ENCODE measurements at places on chromosomes 3 and 15. TPM values are rescaled to one million over a fixed set of nuclear protein-coding genes. Genes with fewer than 3 reads are reported as not detected.

DNA sequence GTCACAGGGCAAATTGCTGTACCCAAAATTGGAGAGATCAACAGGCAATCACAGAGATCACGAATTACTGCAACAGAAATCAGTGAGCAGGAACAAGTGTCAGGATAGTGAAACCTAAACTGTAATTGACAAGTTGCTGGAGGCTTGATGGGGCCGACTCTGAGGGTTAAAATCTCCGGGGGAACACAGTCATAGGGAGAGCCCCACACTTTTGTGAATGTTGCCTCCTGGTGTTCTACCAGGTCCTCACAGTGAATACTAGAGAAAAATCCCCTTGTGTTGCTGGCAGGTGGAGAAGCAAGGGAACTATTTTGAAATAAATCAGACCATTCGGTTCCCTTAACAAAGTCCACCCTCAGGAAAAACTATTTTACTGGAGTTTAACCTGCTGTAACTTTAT, 697.5 kb upstream of the CBLB start:
- DNase-seq = no peak

Gene AMT
- total RNA-seq = 0.53 TPM

Gene ZNF774
- total RNA-seq = 0.92 TPM

Gene MCF2L2
- 1.2 TPM for total RNA-seq

Gene TGM4
- total RNA-seq = 0.26 TPM

Gene CCR1
- total RNA-seq = not detected

Gene RNU6-1
- total RNA-seq = not detected

- DNase-seq = peak; percentile 95
Measured at GRCh38 chr15:51097553-51098330, 3.0 kb upstream of the TNFAIP8L3 start.

DNA sequence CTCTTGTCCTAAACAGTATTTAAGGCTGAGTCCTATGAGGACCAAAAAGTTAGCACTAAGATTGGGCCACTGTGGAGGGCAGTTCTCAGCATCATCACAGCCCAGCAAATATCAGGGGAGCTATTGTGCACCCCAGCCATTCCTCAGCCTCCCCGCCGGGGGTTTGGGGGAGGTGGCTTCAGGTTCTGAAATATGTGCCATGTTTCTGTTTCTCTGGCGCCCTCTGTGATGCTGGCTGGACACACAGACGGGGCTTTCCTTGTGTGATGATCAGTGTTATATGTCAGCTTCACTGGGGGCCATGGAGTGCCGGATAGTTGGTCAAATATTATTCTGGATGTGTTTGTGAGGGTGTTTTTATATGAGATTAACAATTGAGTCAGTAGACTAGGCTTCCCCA, 106.8 kb downstream of the GABRG3 start:
- no peak for DNase-seq

Gene DUOXA2
- total RNA-seq = not detected

GRCh38 chr15:62979252-62979651, 63.3 kb upstream of the TPM1 start:
- no peak for DNase-seq

- DNase-seq = no peak
Measured at GRCh38 chr15:46344115-46344724, 709.4 kb downstream of the SQOR start.

DNA sequence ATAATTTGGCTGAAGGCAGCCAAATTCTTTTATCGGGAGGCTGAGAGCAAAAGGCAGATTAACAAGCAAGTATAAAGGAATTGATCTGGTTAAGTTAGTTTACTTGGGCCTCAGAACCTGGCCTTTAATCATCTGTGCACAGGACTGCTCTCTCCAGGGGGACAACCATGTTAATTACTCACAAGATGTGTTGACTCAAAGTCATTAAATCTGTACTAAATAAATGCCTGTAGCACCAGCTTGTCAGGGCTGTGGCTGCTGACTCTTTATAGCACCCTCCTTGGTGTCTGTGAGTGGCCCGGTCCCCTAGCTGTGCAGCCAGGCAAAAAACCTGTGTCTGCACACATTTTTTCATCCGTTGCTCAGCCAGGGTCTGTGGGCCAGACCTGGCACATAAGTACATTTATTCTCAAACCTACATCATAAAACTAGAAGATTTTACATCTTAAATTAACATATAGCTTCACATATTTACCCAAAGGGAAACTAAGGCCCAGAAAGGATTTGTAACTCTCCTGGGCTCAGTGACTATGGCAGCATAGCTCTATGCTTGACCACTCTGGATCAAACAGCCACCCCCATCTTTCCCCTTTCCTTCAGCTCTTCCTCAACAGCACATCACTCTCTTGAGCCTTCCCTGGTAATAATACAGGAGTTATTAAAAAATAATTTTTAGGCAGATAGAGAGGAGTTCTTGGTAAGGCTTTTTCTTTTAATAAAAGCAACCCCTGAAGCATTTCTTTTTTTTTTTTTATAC, 51.4 kb downstream of the NCEH1 start:
- no peak for DNase-seq

DNA sequence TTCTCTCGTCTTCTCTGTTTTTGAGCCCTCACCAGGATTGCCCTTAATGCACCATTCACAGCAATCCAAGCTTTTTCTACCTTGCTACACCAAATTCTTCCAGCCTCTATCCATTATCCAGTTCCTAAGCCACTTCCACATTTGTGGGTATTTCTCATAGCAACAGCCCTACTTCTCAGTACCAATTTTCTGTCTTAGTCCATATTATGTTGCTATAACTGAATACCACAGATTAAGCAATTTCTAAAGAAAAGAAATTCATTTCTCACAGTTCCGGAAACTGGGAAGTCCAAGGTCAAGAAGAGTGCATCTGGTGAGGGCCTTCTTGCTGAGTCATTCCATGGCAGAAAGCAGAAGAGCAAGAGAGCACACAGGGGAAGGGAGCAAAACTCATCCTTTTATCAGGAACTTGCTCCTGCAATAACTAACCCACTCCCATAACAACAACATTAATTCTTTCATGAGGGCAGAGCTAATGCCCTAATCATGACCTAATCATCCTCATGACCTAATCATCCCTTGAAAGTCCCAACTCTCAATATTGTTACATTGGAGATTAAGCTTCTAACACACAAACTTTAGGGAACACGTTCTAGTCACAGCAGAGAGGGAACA, 9.7 kb upstream of the EIF1B start:
- DNase-seq = peak; percentile 43

DNA sequence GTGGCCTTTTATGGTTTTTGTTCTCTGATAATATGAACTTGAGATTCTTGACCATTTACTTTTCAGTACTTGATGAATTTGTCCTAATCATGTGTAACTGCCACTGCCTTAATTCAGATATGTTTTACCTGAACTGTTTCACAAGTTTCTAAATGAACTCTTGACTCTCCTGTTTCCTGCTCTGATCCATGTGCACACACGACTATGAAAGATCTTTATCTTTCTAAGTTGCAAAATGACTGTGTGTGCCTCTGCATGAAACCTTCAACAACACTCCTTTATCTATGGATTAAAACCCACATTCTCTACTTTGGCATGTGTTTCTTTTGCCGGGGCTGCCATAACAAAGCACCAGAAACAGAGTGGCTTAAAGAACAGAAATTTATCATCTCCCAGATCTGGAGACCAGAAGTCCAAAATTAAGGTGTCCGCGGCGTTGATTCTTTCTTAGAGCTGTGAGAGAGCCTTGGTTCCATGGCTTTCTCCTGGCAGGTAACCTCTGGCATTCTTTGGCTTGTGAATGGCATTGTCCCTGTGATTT, 275.0 kb downstream of the ADAMTSL3 start:
- no peak for DNase-seq
